ENCODE measurements at places on chromosomes 13 and 19.

GRCh38 chr19:18112989-18113478, 15.5 kb downstream of the MAST3 start:
- DNase-seq = peak; percentile 67

DNA sequence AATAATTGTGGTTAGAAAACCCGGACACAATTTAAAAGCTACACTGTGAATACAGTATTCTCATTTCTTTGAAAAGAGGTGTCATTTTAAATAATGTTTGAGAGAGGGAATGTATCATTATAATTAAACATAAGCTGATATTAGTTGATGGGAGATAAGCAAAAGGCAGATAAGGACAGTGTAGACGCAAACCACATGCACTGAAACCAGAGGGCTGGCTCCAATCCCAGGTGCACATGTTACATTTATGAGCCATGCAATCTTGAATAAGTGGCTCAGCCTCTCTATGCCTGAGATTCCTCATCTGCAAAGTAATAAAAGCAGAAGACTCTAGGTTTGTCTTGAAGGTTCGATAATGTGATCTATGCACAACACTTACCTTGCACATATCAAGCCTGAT, 238.7 kb downstream of the EFNB2 start:
- no peak for DNase-seq

DNA sequence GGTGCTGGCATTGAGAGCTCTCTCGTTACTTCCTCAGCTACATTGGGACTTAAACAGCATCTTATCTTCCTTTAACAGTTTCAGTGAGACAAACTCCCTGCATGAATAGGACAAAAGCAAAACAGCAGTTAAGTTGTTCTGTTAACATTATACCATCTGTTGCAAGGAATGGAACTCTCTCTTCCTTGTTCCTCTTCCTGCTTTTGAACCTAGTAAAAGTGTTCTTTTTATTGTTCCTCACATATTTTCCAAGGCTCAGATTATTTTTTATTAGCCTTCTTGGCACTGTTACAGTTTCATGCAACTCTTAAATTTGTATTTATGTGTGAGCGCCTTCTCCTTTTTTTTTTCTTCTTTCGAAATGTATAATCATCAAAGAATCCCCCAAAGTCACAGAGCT, 202.6 kb upstream of the UFM1 start:
- DNase-seq = no peak

DNA sequence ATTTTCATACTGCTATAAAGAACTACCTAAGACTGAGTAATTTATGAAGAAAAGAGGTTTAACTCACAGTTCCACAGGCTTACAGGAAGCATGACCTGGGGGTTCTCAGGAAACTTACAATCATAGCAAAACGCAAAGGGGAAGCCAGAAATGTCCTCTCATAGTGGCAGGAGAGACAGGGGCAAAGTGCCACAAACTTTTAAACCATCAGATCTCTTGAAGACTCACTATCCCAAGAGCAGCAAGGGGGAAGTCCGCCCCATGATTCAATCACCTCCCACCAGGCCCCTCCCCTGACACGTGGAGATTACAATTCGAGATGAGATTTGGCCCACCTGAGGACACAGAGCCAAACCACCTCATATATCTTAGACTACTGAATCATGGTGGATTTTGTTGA, 198.7 kb downstream of the KCTD12 start:
- DNase-seq = peak; percentile 5

GRCh38 chr19:49430172-49430677, 5.0 kb downstream of the GFY start:
- DNase-seq = no peak

- no peak for DNase-seq
Observed at GRCh38 chr13:49022472-49023144, 46.9 kb downstream of the FNDC3A start.

GRCh38 chr19:5041913-5042187, 72.9 kb downstream of the KDM4B start:
- DNase-seq = no peak

All from T-helper 2 cell (primary cell).